GDM1 (cell line): ENCODE measurements at places on chromosomes 16 and 17.

- peak; percentile 82 for DNase-seq
Observed at GRCh38 chr17:42287977-42288802, at the start of gene STAT5A. Gene STAT5A (plus strand): TSS chr17:42288498. CDS start chr17:42289412, 914 bp downstream.

- DNase-seq: no peak
Observed at GRCh38 chr17:71111934-71112333, 942.6 kb downstream of the KCNJ2 start.

- no peak for DNase-seq
Observed at GRCh38 chr16:170788-171187, 1.9 kb upstream of the HBA2 start.

- DNase-seq: no peak
Observed at GRCh38 chr16:73915935-73916334, 380.7 kb upstream of the PSMD7 start.

DNA sequence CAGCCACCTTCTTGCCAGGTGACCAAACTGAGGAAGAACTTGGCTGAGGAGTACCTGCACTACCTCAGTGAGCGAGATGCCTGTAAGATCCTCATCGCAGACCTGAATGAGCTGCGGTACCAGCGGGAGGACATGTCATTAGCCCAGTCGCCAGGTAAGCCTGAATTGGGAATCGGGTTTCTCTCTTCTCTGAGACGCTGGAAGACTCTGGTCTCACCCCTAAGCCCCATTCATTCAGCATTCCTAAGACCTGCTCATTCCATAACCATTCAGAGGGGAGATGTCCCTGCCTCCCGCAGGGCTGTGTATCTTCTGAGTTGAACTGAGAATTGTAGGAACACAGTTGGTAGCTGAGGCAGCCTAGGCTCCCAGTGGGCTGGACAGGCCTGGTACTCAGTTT is 17.0 kb upstream of the THAP11 start:
- DNase-seq: no peak

- DNase-seq: no peak
Observed at GRCh38 chr17:66135896-66136295, 56.0 kb downstream of the CEP112 start.

- no peak for DNase-seq
Observed at GRCh38 chr17:81135505-81136278, 29.6 kb upstream of the PVALEF start.

GRCh38 chr17:73791631-73792030 is 147.4 kb upstream of the SDK2 start:
- DNase-seq: no peak

- no peak for DNase-seq
Observed at GRCh38 chr16:16169615-16170014, 53.7 kb downstream of the ABCC6 start.

- DNase-seq: no peak
Observed at GRCh38 chr16:79008869-79009179, 591.7 kb downstream of the MAF start.

- no peak for DNase-seq
Observed at GRCh38 chr16:20871941-20872815, 28.0 kb downstream of the DCUN1D3 start.

GRCh38 chr16:3012828-3013420 is at the start of gene CLDN9:
Gene CLDN9 (plus strand): TSS chr16:3012923. CDS start chr16:3013363, 440 bp downstream.
- DNase-seq: no peak

DNA sequence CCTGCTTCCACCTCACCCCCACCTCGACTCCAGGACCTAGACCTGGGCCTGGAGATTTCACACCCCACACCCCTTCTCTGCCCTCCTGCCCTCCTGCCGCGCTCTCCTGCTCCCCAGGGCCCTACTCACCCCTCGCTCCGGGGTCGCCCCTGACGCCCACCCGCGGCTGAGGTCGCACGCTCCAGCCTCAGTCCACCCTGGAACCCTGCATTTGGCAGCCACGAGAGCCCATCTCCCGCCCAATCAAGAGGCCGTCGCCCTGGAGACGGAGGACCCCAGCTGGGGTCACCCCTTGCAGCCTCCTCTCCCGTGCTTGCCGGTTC is 16.1 kb downstream of the TLE7 start:
- DNase-seq: no peak

DNA sequence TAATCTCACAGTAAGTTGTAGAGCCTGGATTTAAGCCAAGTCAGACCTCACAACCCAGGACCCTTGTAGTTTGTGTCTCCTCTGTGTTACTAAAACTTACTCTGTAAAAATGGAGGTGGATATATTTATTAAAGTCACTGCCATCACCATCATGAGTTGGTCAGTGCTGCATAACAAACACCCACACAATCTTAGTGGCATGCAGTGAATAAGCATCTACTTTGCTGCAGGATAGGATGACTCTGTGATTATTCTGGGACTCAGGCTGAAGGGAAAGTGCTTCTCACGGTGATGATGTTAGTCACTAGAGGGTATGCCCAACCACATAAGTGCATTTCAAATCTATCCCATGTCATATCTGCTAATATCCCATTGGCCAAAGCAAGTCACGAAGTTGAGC is 398.7 kb downstream of the XYLT1 start:
- DNase-seq: no peak

GRCh38 chr17:68878226-68878885 is 76.8 kb downstream of the ABCA8 start:
- no peak for DNase-seq

DNA sequence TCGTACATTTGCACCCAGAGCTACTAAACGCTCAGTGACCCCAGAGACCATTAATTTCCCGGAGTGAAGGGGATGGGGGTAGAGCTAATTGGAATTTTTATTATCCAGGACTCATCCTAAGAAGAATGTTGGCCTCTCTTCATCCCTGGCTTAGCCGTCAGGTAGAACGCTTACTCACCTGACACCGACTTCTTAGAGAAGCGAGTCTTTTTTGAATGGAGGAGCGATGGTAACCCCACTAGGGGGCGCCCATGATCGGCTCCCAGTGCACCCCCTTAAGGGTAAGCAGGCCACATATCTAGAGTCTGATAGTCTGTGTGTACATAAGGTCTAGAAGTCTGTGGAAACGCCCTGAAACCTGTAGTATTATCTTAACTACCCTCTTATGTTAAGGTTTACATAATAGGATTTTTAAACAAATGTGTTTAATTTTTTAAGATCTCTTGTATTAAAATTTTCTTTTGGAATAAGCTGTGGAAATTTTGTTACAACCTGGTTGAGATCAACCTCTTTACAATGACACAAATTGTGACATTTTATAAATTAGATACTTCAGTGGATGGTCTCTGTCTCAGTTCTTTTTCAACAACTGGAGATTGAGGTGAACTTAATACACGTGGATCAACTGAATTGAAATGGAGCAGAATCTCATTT is 229.8 kb downstream of the CPPED1 start:
- DNase-seq: peak; percentile 17

GRCh38 chr16:17143546-17144419 is 327.0 kb downstream of the XYLT1 start:
- no peak for DNase-seq

DNA sequence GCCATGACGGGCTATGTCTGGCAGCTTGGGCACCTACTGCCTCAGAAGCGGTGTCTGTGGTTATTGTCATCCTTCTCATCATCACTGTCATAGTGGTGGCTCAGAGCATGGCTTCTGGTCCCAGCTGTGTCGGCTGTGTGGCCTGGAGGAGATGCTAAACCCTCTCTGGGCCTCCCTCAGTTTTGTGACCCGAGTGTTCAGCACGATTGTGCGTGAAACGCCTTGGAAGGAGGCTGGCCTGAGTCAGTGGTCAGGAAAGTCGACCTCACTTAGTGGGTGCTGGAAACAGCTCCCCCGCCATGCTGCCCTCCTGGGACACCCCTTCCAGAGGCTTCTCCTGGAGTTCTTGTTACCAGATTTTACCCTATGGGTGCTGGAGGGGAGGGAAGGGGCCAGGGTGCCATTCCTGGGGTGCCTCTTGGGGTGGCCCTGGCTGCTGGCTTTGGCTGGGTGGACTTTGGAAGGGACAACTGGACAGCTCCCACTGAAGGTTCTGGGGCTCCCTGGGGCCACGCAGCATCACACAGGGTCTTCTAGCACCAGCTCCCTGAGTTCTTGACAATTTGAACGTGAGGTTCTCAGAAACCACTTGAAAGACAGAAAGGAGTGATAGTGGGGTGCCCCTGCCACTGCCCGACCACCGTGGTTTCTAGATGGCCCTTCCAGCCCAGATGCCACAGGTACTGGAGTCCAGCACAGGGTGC is 226.5 kb upstream of the GSE1 start:
- DNase-seq: no peak

- DNase-seq: no peak
Observed at GRCh38 chr17:6928193-6928592, 67.7 kb upstream of the ALOX12 start.

DNA sequence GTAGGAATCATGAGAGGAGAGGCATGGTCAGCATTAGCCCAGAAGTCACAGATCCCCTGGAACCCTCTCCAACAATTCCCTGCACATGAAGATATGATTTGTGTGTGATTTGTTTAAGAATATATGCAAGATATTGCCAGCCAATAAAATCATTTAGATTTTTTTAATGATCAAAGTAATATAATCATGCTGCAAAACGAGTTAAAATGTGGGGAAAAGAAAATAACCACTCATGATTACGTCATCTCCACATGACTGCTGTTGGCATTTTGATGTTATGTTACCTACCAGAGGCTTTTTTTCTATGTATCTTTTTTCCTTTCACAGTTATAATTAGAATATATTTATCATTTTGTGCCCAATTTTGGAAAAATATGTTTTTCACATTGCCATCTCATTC is 22.4 kb downstream of the SLC35G3 start:
- no peak for DNase-seq

GRCh38 chr17:50267074-50267841 is 7.0 kb upstream of the TMEM92 start:
- peak; percentile 33 for DNase-seq

DNA sequence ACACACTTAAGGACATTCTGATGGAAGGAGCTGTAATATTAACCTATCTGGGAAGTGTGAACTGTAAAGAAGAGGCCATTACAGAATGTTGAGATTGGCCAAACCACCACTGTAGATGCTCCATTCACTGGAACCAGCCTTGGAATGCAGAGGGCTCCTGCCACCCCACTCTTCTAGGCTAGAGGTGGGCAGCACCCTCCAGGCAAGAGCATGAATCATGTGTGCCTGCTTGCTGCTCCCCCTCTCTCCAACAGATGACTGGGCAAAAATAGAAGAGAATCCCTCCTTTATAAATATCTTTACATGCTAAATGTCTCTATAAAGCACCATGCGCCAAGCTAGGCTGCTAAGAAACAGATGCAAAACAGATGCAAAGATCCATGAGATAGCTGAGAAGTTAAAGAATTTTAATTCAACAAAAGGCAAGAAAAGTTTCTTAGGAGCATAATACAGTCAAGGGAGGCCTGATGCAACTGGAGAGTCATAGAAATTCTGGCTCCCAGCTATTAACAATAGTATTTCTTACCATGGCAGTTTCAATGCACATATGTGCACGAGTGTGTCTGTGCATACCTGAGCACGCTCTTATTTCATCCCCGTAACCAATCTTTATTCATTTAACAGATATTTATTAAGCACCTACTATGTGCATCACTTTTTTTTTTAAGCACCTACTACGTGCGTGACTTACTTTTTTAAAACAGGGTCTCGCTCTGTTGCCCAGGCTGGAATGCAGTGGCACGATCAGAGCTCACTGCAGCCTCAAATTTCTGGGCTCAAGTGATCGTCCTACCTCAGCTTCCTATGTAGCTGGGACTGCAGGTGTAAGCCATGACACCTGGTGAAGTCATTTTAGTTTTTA is 53.6 kb downstream of the GRIN2A start:
- no peak for DNase-seq

DNA sequence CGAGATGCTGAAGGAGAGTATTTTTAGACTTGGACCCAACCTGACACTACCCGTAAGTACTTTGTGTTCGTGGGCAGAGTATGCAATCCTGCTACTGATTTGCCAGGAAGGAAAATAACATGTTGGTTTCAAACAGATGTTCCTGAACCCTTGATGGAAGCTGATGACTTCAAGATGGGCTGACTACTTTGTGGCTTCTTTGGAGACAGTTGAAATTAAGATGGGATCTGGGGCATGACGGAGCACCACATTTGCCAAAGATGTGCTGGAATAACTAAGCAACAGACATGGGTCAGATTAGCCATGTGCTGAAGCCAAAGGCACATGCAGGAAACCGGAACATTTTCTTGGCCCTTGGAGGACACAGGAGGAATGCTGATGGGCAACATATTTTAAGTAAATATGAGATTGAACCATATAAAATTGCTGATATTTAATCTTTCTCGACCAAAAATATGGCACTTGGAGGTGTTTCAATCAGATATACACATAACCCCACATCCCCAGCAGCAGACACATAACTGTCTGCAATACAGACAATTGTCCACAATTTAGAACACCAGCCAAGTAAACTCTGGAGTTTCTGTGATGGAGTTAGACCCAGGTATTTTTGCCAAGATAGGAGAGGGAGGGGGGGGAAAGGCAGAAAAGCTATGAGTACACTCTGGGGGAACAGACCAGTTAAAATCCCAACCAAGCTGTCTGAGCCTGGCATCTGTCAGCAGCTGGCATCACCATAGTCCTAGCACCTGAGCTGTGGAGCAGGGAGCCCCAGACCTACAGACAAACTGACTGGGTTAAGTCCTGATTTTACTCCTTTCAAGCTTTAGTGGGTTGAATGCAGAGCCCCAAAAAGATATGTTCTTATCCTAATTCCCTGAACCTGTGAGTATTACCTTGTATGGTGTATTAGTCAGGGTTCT is 329.4 kb upstream of the CDH5 start:
- no peak for DNase-seq

- no peak for DNase-seq
Observed at GRCh38 chr16:9053006-9053601, 38.3 kb upstream of the HAPSTR1 start.

GRCh38 chr16:78436023-78436422 is 336.6 kb downstream of the WWOX start:
- DNase-seq: no peak

DNA sequence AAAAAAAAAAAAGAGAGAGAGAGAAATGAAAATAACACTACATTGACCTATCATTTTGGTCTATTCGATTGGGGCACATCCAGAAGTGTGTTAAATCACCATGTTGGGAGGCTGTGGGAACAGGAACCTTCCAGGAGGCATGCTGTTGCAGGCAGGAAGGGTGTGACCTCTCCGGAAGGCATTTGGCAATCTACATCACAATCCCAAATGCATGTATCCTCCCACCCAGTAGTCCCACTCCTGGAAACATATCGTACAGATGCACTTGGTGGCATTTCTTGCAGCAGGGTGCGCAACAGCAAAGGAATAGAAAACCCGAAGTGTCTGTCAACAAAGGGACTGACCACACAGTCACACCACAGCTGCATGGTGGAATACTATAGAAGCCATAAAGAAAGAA is 7.9 kb downstream of the PLLP start:
- no peak for DNase-seq

- no peak for DNase-seq
Observed at GRCh38 chr17:44170499-44171201, at the start of gene ASB16. Gene ASB16 (plus strand): TSS chr17:44170704. CDS start chr17:44170790, 86 bp downstream.

GRCh38 chr16:75570396-75571065 is 4.4 kb downstream of the GABARAPL2 start:
- no peak for DNase-seq

GRCh38 chr16:25580041-25580440 is 111.7 kb upstream of the HS3ST4 start:
- DNase-seq: no peak
